Cardiac muscle cell (in vitro differentiated cells and primary cell): ENCODE measurements at places on chromosomes 1 and 21.

GRCh38 chr1:232984577-232985425 lies 34.4 kb downstream of the NTPCR start:
- DNase-seq: no peak

DNA sequence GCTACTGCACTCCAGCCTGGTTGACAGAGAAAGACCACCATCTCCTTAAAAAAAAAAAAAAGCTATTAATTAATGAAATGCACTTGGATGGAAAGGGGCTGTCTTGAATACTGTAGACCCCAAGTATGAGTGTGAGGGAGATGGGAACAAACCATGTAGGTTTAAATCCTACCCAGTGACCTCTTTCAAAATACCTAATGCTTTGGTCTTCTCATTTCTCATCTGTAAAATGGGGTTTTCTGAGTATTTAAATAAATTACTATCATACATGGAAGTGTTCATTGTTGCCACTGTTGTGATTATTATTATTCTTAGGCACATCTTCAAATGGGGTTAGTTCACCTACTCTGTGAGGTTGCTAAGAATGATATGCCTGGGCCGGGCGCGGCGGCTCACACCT lies 17.1 kb upstream of the FUCA1 start:
- no peak for DNase-seq

- peak; percentile 2 for DNase-seq
Measured at GRCh38 chr1:103948526-103948925, 198.8 kb downstream of the AMY1C start.

- peak; percentile 12 for DNase-seq
Measured at GRCh38 chr1:224380003-224380402, 23.3 kb downstream of the CNIH4 start.

GRCh38 chr1:92091625-92092024 lies 11.5 kb downstream of the BTBD8 start:
- no peak for DNase-seq

DNA sequence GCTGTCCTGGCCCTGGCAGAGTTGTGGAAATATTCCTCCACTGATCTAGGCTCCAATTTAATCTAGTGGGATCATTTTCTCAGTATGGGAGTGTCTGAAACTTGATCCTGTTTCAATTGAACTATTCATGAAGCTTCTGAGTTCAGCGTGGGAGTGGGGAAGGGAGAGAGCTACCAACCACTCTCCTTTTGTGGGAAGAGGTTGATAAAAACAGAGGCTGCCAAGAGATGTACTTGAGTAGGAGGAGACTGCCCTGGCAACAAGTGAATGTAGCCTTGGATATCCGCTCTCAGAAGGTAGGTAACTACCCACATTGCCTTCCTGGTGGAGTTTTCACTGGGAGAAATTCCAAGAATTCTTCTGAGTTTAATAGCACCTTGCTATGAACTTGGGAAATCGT lies at the start of gene CTXND2:
Gene CTXND2, plus strand, starts transcription at position 119 of the 400 bp plus-strand sequence. CDS start 25,179 bp downstream, outside the sequence.
- peak; percentile 81 for DNase-seq

DNA sequence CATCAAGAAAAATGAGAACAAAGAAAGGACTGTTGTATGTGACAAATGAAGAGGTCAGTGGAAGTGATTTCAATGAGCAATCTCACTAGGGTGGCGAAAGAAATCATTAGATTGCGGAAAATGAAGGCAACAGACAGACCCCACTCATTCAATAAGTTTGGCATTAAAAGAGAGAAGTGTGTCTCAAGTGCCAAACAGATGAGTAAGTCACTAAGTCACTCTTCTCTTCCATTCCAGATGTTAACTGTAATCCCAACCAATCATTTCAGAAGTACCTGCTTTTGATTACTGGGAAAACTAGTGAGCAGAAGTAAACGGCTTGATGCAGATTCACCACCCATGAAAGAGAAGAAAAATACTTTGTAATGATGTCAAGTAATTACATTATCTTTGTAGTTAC lies 144.3 kb upstream of the PRMT6 start:
- DNase-seq: no peak

DNA sequence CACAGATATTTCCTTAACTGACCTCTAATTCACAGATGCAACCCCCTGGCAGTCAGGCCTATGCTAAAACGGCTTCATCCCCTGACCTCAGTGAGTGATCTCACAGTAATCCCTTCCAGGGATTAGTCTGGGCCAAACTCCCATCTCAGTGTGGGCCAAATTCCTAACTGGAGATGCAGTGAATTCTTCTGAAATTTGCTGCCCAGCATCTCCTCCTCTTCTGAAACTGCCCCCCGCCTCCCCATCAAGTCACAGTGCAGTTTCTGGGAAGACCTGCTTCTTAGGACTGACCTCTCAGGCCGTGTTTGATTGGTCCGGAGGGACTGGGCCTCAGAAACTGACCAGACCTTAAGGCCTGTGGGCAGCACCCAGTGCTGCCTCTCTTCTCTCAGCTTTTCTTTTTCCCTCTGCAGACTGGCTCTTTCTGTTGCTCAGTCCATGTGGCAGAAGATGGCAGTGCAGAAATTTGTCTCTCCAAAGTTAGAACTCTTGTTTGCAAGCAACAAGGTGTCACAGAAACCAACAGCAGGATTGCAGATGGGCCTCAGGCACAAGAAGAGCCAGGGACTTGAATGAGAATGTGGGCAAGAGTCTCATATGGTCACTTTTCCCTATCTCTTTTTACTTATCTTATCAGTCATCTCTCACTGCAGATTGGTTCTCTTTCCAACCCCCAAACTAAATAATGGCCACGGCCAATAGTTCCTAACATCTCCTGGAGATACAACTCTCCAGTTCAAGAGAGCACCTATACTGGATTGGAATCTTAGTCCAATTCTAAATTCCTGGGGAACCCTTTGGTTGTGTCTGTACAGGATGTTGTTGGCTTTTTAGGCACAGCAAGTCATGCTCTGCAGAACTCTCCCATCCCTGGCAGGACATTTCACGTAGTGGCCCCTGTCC lies 95.5 kb upstream of the RALGPS2 start:
- no peak for DNase-seq

GRCh38 chr1:180574031-180574713 lies 15.4 kb downstream of the OVAAL start:
- DNase-seq: no peak

GRCh38 chr1:40311692-40312091 lies 5.4 kb downstream of the COL9A2 start:
- DNase-seq: no peak

DNA sequence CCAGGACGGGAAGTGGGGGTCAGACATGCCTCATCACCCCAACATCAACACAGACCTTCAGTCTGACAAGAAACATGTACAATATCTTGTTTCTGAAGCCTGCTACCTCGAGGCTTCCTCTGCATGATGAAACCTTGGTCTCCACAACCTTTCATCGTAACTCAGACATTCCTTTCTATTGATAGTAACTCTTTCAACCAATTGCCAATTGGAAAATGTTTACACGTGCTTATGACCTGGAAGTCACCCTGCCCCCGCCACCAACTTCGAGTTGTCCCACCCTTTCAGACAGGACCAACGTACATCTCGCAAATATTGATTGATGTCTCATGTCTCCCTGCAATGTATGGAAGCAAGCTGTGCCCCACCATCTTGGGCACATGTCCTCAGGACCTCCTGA lies 159.5 kb downstream of the ETS2 start:
- no peak for DNase-seq

- peak; percentile 75 for DNase-seq
Measured at GRCh38 chr1:207797229-207797973, 45.5 kb downstream of the CD46 start.

DNA sequence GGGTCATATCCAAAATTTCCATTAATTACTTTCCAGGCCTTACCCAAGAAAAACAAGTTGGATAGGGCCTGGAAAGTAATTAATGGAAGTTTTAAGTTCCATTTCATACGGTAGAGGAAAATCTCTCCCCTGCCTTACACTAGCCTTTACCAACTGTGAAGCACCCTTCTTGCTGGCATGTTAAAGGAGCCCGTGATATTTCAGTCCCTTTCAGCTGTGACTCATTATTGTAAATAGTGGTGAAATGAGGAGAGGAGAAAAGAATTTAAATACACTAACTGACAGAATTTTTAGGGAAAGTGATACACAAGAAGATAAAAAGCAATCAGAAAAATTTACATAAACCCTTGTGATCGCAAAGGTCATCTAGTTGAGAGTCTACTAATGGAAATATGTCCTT lies 20.3 kb upstream of the KAZN start:
- no peak for DNase-seq

GRCh38 chr1:15727424-15727823 lies 8.6 kb upstream of the SLC25A34 start:
- no peak for DNase-seq

DNA sequence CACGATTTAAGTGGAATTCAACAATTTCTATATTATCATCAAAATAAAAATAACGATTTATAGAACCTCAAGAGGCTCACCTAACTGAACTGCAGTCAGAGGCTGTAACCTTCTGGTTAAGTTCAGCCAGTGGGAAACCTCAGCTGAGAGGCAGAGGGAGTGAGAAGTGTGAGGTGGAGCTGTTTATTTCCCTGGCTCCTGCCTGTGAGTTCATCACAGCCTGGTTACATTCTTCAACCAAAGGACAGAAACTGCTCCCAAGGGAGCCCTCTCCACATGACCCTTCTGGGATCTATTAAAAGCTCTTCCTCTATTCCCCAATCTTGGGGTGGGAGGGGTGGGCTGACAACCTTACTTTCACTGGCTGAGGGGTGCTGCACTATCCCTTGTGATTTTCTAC lies 22.2 kb downstream of the DYNLT5 start:
- no peak for DNase-seq

- peak; percentile 40 for DNase-seq
Measured at GRCh38 chr1:57845041-57845440, 421.2 kb upstream of the DAB1 start.

GRCh38 chr1:11417162-11417561 lies 61.8 kb upstream of the DISP3 start:
- no peak for DNase-seq

GRCh38 chr1:224114787-224115175 lies 870 bp downstream of the FBXO28 start:
- DNase-seq: peak; percentile 6

GRCh38 chr1:190273161-190273560 lies 204.5 kb downstream of the BRINP3 start:
- DNase-seq: no peak

DNA sequence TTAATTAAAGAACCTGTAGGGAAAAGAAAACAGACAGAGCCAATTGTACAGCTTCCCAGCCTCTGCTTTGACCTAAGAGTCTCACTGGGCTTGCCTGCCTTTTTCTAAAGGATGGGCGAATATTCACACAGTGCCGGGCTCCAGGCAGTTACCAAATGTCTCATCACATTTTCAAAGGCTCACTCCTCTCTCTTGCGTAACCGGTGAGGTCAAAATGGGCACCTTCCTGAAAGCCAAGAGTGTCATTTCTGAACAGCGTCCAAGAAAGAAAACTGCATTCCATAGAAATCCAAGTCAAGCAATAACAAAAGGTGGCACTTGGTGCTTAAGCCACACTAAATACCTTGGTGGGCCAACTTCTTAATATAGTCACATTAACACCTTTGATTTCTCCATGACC lies 710 bp upstream of the PALMD start:
- DNase-seq: no peak

DNA sequence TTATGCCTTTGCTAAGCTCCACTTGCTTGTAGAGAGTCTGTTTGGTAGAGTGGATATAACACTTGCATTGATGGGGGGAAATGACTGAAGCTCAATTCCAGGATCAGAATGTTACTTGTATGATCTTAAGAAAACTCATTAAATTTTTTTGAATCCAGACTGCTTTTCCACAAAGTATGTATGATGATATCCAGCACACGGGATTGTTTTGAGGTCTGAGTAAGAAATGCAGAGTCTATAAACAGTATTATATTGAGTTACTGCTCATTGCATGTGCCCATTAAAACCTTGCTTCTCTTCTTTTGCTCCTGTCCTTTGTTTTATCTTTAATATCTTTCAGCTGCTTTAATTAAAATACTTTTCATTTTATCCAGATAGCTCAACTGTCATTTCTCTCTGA lies 570.4 kb upstream of the ZRANB2 start:
- DNase-seq: no peak

DNA sequence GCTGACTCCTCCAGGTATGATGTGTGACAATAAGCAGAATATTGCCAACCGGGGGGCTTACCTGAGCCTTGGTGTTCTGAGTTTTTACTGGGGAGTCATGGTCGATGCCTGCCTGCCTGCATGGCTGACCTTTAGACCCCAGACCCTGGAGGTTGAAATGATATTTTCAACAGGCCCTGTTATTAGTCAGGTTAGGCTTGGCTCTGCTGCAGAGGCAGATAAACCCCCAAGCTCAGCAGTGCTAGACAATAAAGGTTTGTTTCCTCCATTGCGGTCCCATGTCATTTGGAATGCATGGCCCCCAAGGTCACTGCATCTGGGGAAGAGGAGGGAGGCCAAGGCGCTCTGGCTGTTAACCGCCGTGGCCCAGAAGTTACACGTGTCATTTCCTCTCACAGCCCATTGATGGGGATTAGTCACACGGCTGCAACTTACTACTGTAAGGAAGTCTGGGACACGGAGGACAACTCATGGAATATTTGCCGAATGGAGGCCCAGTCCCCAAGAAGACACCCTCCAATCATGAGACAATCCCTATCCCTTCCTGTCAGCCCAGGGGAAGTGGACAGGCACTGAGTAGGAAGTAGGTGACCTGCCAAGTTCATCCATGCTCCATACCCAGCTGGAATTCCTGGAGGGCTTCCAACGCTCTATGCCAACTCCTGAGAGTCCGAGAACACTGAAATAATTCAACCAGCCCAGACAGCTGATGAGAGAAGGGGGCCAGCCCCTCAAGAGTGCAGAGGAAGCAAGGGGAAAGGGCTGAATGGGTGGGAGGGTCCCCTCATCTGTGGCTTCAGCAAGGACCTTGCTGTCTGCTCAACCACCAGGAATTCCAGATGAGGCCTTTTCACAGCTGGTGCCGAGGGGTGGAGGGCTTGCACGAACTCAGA lies 97.3 kb downstream of the TAS1R2 start:
- DNase-seq: no peak

- no peak for DNase-seq
Measured at GRCh38 chr1:181135437-181135731, 46.9 kb downstream of the IER5 start.

- DNase-seq: no peak
Measured at GRCh38 chr1:85615586-85616363, 35.2 kb downstream of the CCN1 start.

GRCh38 chr1:158008630-158009029 lies 15.2 kb downstream of the KIRREL1 start:
- DNase-seq: no peak

DNA sequence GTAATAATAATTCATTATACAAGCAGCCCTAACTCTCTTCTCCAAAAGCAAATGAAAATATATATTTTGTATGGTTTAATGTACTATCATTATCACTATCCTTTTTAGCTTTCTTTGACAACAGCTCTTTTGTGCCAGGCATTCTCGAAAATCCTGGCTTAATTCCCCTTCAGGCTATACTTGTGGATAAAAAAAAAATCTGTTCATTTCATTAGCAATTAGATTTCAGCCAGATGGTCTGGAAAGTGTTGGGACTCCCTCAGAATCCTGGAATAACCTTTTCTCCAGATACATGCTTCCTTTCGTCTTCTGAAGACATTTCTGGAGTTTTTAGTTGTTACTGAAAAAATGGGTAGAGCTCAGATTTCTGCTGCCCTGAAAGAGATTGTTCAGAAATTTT lies 83.4 kb upstream of the PLPPR4 start:
- peak; percentile 11 for DNase-seq

GRCh38 chr1:185338719-185339622 lies 21.9 kb upstream of the IVNS1ABP start:
- peak; percentile 73 for DNase-seq
